Endodermal cell (in vitro differentiated cells): ENCODE measurements at places on chromosomes 6 and 20. TPM values are rescaled to one million over a fixed set of nuclear protein-coding genes. Genes with fewer than 3 reads are reported as not detected.
A peak's percentile ranks its signal among the peaks of the same experiment; 100 is the strongest.

GRCh38 chr6:125670568-125670967, 78.9 kb upstream of the HEY2 start:
- H3K4me1 ChIP-seq, result peaks cover 3% of the 10 kb centered on the region
- no peak overlapping the region for H3K4me3 ChIP-seq
- no peaks in the 10 kb centered on the region for H3K27me3 ChIP-seq
- no peak overlapping the region for H3K27ac ChIP-seq
- DNase-seq, result peak; percentile 74

DNA sequence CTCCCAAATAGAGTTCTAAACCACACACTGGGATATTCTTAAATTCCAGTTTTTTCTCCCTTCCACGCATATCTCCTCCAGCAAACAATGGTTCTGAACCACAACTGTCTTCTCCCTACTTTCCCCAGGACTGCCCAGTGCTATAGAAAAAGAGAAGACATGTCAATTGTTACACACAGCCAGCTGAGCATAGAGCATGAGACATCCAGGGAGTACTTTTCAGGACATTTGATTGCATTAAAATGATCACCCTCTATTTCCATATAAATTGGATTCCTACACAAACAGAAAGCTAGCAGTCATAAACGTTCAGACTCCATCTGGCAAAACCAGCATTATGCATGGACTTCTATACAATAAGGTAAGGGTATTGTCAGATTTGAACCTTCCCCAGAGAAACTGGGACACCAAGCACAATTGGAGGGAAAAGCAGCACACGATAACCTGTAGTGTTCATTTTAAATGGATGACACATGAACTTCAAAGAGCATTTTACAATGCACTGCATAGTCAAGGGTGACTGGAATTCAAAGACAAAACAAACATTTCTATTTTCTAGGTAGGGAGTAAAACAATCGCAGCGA, 93.1 kb upstream of the HEY2 start:
- H3K4me3 ChIP-seq, result no peak overlapping the region
- no peak for DNase-seq
- H3K27me3 ChIP-seq, result no peaks in the 10 kb centered on the region
- H3K4me1 ChIP-seq, result no peaks in the 10 kb centered on the region

- no peak overlapping the region for H3K27ac ChIP-seq
- peak; percentile 87 for DNase-seq
These were observed 18.5 kb downstream of the POM121L2 start for GRCh38 chr6:27293436-27294098.

Gene MAP3K4
- total RNA-seq, result 81.5 to 110 TPM (median 82.8 TPM) in 3 replicates

GRCh38 chr6:134464690-134465411, 146.9 kb upstream of the SGK1 start:
- H3K27me3 ChIP-seq, result no peaks in the 10 kb centered on the region
- H3K4me1 ChIP-seq, result no peaks in the 10 kb centered on the region
- no peak overlapping the region for H3K4me3 ChIP-seq
- H3K27ac ChIP-seq, result no peak overlapping the region

Gene SCGN
- total RNA-seq, result not detected in 2 replicates

Gene ADGRG6
- 26.8 to 32.9 TPM (median 28.8 TPM) in 3 replicates for total RNA-seq

- H3K4me1 ChIP-seq, result peaks cover 10% of the 10 kb centered on the region
- peak; percentile 10 for DNase-seq
- H3K27me3 ChIP-seq, result no peaks in the 10 kb centered on the region
- no peak overlapping the region for H3K4me3 ChIP-seq
These were observed 586.1 kb downstream of the PTPRT start for GRCh38 chr20:42603655-42604054.

GRCh38 chr20:55386686-55387085, 618.6 kb downstream of the CBLN4 start:
- H3K4me3 ChIP-seq, result no peak overlapping the region
- no peaks in the 10 kb centered on the region for H3K4me1 ChIP-seq
- no peak for DNase-seq
- H3K27ac ChIP-seq, result no peak overlapping the region
- no peaks in the 10 kb centered on the region for H3K36me3 ChIP-seq

GRCh38 chr6:149403534-149403933, 3.5 kb downstream of the SUMO4 start:
- peaks cover 89% of the 10 kb centered on the region for H3K36me3 ChIP-seq
- no peaks in the 10 kb centered on the region for H3K4me1 ChIP-seq
- DNase-seq, result no peak
- H3K27me3 ChIP-seq, result no peaks in the 10 kb centered on the region
- no peak overlapping the region for H3K4me3 ChIP-seq

DNA sequence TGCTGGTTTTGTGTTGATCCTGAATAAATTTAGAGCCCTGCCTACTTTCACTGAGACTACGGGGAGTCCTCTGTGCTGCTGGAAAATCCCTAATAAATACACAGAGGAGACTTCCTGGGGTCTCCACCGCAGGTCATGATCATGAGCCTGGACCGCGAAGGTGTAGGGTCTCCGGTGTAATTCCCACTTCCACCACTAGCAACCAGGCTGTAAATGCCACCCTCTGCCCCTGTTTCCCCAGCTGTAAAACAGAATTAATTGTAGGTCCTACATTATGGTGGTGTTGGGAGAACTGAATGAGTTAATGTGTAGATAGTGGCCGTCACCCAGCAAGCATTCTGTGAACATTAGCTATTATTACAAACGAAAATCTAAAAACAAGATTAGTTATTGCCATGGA, 191.6 kb upstream of the THBS2 start:
- H3K27me3 ChIP-seq, result no peaks in the 10 kb centered on the region
- no peaks in the 10 kb centered on the region for H3K36me3 ChIP-seq
- DNase-seq, result peak; percentile 55

Gene PI16
- not detected in 2 replicates for total RNA-seq

Gene FAM184A
- total RNA-seq, result 188 and 216 TPM in 2 replicates

- no peaks in the 10 kb centered on the region for H3K4me1 ChIP-seq
- DNase-seq, result no peak
- no peak overlapping the region for H3K27ac ChIP-seq
- H3K4me3 ChIP-seq, result no peak overlapping the region
These were observed 16.9 kb upstream of the GOPC start for GRCh38 chr6:117619178-117619577.

Gene DIDO1
- total RNA-seq, result 68.3 and 68.4 TPM in 2 replicates

Gene COL9A3
- 112 and 133 TPM in 2 replicates for total RNA-seq

DNA sequence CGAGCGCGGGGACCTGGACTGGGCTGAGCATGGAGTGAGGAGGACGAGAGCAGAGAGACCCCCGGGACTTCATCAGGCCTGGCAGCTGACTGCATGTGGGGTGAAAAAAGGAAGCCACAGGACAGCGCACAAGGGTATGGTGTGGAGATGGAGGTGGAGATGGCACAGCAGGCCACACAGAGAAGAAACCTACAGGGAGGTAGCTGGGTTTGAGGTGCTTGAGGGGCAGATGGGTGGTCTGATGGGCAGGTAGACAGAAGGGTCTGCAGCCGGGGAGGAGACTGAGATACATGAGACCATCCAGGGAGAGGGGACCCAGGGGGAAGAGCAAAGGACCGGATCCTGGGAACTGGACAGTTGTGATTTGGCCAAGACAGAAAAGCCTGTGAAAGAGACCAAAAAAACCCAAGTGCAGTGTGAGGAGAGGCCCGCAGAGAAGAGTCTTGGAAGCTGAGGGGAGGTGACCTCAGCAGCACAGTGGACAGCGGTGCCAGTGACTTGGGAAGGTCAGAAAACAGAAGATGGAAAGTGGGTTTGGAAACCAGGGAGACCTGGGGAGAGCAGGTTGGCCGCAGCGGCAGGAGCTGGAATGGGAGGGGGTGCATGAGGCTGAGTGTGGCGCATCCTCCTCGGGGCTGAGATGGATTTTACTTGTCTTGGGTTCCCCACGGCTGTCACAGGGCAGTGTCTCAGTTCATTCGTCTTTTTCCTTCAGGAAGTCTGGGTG, 5.5 kb downstream of the HLA-DPB1 start:
- H3K4me1 ChIP-seq, result no peaks in the 10 kb centered on the region
- H3K27ac ChIP-seq, result no peak overlapping the region
- DNase-seq, result peak; percentile 53
- no peaks in the 10 kb centered on the region for H3K36me3 ChIP-seq

- H3K27me3 ChIP-seq, result no peaks in the 10 kb centered on the region
- H3K36me3 ChIP-seq, result no peaks in the 10 kb centered on the region
- H3K4me1 ChIP-seq, result no peaks in the 10 kb centered on the region
- no peak for DNase-seq
- no peak overlapping the region for H3K4me3 ChIP-seq
- no peak overlapping the region for H3K27ac ChIP-seq
These were observed 157.8 kb upstream of the TSHZ2 start for GRCh38 chr20:52814371-52814770.

GRCh38 chr6:109580519-109580918, 97.5 kb upstream of the ZBTB24 start:
- H3K27ac ChIP-seq, result no peak overlapping the region
- no peak overlapping the region for H3K4me3 ChIP-seq
- no peaks in the 10 kb centered on the region for H3K36me3 ChIP-seq
- H3K4me1 ChIP-seq, result no peaks in the 10 kb centered on the region
- peak; percentile 68 for DNase-seq
- H3K27me3 ChIP-seq, result no peaks in the 10 kb centered on the region

DNA sequence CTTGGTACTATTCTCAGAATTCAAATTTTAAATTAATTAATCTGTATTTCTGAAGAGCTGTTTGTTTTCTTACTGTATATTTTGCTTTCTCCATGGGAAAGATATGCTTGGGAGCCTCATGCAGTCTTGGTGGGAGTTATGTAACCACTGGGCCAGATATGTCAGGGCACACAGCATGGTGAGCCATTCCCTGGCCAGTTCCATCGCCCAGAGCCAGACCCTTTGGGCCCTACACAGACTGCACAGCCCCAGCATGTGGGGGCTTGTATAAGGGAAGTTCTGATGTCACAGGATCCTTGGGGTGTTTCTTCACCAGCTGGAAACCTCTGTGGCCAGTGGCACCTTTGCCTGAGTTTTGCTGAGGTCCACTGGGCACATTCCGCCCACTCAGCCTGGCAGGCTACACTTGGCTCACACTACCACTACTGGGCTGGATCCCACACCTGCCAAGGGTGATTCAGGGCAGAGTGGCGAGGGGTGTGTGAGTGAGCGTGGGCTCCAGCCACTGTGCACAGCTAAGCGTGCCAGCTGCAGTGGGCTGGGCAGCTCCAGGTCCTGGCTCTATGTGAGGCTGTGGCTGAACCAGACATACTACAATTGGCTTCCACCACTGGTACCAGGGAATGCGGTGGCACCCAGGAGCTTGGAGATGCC, 293.5 kb downstream of the ARHGAP18 start:
- H3K4me1 ChIP-seq, result no peaks in the 10 kb centered on the region
- no peaks in the 10 kb centered on the region for H3K36me3 ChIP-seq
- H3K4me3 ChIP-seq, result no peak overlapping the region
- no peak for DNase-seq
- H3K27ac ChIP-seq, result no peak overlapping the region

Gene RFX6
- 0.20 and 0.22 TPM in 2 replicates for total RNA-seq

GRCh38 chr6:6798448-6798860, 209.9 kb downstream of the LY86 start:
- no peak overlapping the region for H3K4me3 ChIP-seq
- no peaks in the 10 kb centered on the region for H3K27me3 ChIP-seq
- no peaks in the 10 kb centered on the region for H3K4me1 ChIP-seq
- H3K27ac ChIP-seq, result no peak overlapping the region

- H3K27me3 ChIP-seq, result no peaks in the 10 kb centered on the region
- no peaks in the 10 kb centered on the region for H3K36me3 ChIP-seq
- no peak overlapping the region for H3K4me3 ChIP-seq
- no peaks in the 10 kb centered on the region for H3K4me1 ChIP-seq
- H3K27ac ChIP-seq, result no peak overlapping the region
These were observed 261.2 kb downstream of the PTPRK start for GRCh38 chr6:128259029-128259724.

Gene ANKRD6
- total RNA-seq, result 80.3 and 88.7 TPM in 2 replicates

DNA sequence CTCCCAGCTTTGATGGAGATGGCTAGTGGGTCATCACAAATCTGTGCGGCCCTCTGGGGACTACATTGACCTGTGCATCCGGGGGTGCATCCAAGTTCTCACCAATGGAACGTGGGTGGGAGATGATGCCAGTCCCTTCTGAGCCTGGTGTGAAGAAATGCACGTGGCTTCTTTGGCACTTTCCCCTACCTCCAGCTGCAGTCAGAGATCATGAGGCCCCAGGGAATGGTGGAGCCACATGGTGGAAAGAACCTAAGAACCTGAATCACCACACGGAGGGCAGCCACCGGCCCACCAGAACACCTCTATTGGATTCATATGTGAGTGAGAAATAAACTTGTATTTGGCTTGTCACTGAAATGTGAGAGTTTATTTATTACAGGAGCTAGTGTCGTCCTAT, 9.9 kb upstream of the CDKN1A start:
- no peaks in the 10 kb centered on the region for H3K27me3 ChIP-seq
- H3K27ac ChIP-seq, result no peak overlapping the region
- H3K36me3 ChIP-seq, result no peaks in the 10 kb centered on the region

Gene PRPH2
- total RNA-seq, result 0.36 to 0.40 TPM in 2 of 3 replicates, not detected in the other

Gene NKX2-2
- total RNA-seq, result 0.31 to 0.46 TPM in 2 of 3 replicates, not detected in the other
